ENCODE measurements at places on chromosomes 11 and 22. TPM values are rescaled to one million over a fixed set of nuclear protein-coding genes. Genes with fewer than 3 reads are reported as not detected.

TMPRSS5 gene
- total RNA-seq, result 1.4 TPM

BTG4 gene
- total RNA-seq, result not detected

ARHGAP8 gene
- 29.4 TPM for total RNA-seq

DNA sequence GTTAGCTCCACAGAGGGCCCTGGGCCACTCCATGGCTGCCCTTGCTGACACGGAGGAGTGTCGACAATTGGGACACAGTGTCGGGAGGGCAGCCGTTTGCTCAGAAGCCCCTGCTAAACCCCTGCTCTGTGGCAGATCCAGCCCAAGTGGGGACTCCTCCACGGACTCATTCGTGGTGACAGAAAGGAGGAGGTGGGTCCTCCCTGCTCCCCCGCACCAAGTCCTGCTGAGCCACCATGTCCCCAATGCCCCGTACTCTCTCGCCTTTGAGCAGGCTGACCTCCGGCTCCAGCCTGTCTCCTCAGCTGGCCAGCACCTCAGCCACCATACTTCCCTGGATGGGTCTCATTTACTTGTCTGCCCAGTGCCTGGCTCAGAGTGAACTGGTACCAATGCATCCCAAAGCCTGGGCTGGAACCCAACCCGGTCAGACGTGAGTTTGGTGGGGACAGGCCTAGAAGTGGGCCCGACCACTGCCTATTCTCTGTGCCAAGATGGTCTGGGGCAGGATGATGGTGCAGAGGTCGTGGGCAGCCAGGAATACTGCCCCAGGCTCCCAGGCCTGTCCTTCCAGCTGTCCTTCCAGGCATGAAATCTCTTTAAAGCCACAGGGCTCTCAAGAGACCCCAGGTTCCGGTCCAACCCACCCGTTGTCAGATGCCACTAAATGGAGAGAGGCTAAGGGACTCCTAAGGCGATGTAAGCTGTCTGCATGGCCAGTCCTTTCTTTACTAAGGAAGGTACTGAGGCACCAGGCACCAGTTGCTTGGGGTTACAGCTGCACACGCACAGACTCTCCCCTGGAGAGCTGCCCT lies 4.3 kb downstream of the CBX6 start:
- H3K4me3 ChIP-seq, result no peak overlapping the region
- H3K4me1 ChIP-seq, result peaks cover 10% of the 10 kb centered on the region
- peaks cover 8% of the 10 kb centered on the region for H3K36me3 ChIP-seq
- no peak overlapping the region for H3K27ac ChIP-seq

DNA sequence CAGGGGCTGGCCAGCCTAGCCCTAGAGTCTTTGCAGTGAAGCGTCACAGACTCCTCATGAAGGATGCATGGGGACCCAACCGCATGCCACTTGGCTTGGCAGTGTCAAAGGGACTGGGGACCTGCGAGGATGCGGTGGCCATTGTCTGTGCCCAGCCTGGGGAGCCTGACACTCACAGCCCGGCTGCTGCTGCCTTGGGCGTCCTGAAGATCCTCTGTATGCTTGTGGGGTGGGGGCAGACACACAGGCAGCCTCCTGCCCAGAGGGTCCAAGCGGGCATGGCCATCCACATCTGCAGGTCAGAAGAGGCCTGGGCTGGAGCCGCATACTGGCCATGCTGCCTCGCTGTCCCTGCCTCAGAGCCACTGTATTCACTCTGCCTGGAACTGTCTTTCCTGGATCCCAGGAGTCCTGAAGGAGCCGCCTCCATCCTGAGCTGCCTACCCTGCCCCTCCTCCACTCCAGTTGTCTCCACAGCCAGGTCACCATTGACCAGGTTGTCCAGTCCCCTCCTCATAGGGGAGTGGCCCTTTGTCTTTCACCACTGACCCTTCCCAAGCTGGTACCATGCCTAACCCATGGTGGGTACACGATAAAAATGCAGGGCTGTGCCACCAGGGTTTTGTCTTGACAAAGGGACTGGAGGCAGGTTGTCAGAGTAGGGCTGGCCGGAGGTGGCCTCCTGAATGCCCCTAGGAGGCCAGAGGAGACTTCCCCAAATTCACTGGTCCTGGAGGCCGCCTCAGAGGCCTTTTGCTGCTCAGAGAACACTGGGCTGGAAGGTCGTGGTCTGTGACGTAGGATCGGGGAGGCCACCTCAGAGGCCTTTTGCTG lies 107.0 kb downstream of the KCNQ1OT1 start:
- H3K27ac ChIP-seq, result no peak overlapping the region
- no peak for DNase-seq
- no peaks in the 10 kb centered on the region for H3K4me1 ChIP-seq
- H3K27me3 ChIP-seq, result no peaks in the 10 kb centered on the region
- no peaks in the 10 kb centered on the region for H3K36me3 ChIP-seq

DNA sequence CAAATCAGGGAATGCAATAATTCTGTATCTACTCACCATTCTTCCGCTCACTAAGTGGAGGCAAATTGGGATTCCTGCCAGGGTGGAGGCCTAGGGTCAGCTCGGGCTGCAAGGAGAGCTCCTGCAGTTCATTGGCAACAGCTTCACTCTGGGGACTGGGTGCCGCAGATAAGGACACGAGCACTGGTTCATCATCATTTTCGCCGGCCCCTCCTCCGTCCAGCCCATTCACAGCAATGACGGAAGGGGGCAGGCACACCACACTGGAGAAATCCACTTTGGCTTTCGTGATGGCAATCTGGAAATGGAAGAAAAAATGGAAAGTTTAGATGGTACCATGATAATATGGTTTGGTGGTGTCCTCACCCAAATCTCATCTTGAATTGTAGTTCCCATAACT lies 84.4 kb downstream of the MRTFA start:
- no peak overlapping the region for H3K4me3 ChIP-seq
- H3K4me1 ChIP-seq, result no peaks in the 10 kb centered on the region
- no peak for DNase-seq
- H3K36me3 ChIP-seq, result no peaks in the 10 kb centered on the region
- no peaks in the 10 kb centered on the region for H3K27me3 ChIP-seq

GRCh38 chr11:69533296-69534165 lies 52.1 kb downstream of the LINC01488 start:
- H3K4me3 ChIP-seq, result no peak overlapping the region
- no peaks in the 10 kb centered on the region for H3K36me3 ChIP-seq
- no peak for DNase-seq
- H3K27me3 ChIP-seq, result no peaks in the 10 kb centered on the region
- no peak overlapping the region for H3K27ac ChIP-seq

GRCh38 chr11:15772981-15773380 lies 583.4 kb downstream of the SOX6 start:
- no peaks in the 10 kb centered on the region for H3K27me3 ChIP-seq
- H3K4me3 ChIP-seq, result no peak overlapping the region
- H3K27ac ChIP-seq, result no peak overlapping the region
- H3K36me3 ChIP-seq, result no peaks in the 10 kb centered on the region
- H3K4me1 ChIP-seq, result no peaks in the 10 kb centered on the region

- H3K27me3 ChIP-seq, result no peaks in the 10 kb centered on the region
- H3K4me3 ChIP-seq, result no peak overlapping the region
- DNase-seq, result no peak
- 0 out of 2 replicates have a peak, but pooled peaks cover 8% of the 10 kb centered on the region for H3K36me3 ChIP-seq
Observed at GRCh38 chr22:45783021-45783420, 111.4 kb downstream of the ATXN10 start.

DNA sequence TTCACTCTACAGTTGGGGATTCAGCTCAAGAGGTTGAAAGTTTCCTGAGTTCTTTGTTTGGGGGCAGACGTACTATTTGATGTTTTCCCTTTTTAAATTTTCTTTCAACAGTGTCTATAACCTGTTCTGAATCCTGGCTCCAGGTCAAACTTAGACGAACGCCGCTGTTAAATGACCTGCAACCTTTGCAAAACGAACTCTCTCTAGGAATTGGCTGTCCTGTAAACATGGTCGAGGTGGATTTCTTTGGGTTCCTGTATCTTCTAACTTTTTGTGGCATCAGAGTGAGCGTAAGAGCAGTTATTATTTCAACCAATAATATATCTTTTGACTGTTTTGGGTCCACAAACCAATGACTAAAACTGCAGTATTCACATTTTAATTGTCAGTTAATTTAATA lies 1.6 kb downstream of the OOSP4A start:
- no peaks in the 10 kb centered on the region for H3K4me1 ChIP-seq
- H3K27ac ChIP-seq, result no peak overlapping the region
- no peak for DNase-seq

- no peak for DNase-seq
- peaks cover 5% of the 10 kb centered on the region for H3K4me1 ChIP-seq
- no peaks in the 10 kb centered on the region for H3K36me3 ChIP-seq
- no peaks in the 10 kb centered on the region for H3K27me3 ChIP-seq
- H3K4me3 ChIP-seq, result no peak overlapping the region
Observed at GRCh38 chr22:30712094-30712493, 17.4 kb downstream of the OSBP2 start.

DNA sequence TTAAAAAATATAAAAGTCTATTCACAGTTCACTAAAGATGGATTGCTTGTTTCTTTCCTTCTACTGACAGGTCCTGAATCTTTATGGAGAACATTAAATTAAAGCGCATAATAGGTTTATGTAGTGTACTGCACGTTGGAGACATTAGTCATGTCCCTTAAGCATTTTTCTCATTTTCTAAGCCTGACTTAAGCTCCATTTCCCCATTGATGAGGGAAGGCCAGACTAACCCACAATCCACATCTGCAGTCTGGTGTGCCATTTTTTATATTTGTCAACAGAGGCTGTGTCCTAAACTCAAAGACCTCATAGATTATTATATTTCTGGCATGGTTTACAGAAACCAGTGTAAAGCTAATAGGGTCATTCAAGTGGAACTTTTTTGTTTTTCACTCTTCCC lies 39.9 kb downstream of the CADM1 start:
- no peaks in the 10 kb centered on the region for H3K36me3 ChIP-seq
- DNase-seq, result no peak
- H3K4me1 ChIP-seq, result no peaks in the 10 kb centered on the region

DNA sequence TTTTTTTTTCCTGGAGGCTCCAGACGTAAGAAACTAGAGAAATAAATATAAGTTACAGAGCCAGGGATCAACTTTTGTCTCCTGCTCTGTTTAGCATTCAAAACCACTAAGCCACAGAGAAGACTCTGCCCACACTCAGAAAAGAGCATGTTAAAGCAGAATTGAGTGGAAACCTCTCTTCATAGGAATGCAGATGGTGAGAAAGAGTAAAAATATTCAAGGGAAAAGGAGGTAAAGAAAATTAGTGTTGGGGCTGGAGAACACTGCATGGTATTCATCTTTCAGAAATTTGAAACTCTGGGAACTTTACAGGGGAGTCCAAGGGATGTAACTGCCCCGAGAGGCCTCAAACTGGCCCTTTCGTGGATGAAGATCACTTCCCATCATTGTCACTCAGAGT lies 65.1 kb downstream of the CLMP start:
- peaks cover 5% of the 10 kb centered on the region for H3K36me3 ChIP-seq
- H3K4me3 ChIP-seq, result no peak overlapping the region
- no peaks in the 10 kb centered on the region for H3K4me1 ChIP-seq
- H3K27ac ChIP-seq, result no peak overlapping the region
- H3K27me3 ChIP-seq, result no peaks in the 10 kb centered on the region
- DNase-seq, result no peak

DNA sequence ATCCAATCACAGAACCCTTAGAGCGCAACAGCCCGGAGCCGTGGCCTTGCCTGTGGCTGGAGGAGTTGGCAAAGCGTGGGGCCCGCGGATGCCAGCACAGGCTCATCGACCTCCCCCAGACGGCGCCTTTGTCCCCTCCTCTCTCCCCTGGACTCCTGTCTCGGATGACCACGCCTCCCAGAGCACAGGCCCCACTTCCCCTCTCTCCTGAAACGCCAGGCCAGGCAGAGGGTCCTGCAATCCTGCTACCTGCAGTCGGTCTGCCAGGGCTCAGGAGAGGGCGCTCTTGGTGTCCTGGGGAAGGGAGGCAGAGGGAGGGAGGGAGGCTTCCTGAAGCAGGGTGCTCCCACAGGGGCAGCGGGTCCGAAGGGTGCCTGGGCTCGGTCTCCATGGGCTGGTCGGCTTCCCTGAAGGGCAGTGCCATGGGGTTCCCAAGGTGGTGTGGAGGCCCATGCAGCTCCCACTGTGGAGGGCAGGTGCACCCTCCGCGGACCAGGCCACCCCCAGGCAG lies 16.6 kb upstream of the TTLL12 start:
- H3K27ac ChIP-seq, result no peak overlapping the region
- no peak overlapping the region for H3K4me3 ChIP-seq
- no peak for DNase-seq
- H3K36me3 ChIP-seq, result no peaks in the 10 kb centered on the region
- peaks cover 11% of the 10 kb centered on the region for H3K4me1 ChIP-seq
- no peaks in the 10 kb centered on the region for H3K27me3 ChIP-seq

DNA sequence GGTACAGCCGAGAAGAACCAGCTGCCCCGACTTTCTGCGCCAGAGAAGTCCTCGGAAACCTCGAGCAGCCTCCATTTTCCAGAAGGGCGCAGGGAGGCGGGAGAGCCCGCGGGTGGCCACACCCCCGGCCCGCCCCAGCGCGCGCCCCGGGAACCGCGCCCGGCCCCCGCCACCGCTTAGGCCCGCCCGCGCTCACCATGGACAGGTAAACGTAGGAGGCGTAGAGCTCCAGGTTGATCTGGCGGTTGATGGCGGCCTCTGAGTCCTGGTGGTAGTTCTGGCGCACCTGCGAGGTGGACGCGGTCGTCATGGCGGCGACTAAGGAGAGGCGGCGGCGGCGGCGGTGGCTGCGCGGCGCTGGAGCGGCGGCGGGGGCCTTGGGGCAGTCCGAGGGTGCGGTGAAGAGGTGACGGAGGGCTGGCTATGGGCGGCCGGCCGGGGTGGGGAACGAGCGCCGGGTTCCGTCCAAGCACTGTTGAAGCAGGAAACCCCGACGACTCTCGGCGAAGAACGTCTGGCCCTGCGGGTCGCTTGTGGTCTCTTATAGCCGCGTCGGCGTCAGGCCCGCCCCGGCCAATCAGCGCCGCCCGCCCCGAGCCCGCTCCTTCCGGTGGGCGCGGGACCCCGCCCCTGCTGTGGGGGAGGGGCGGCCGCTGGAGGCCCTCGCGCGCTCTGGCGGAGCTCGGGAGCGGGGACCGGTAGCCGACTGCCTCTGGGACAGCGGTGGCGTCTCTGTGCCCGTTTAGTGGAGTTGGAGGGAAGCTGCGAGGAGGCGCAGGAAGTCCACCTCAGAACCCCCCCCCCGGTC lies at the start of gene FTH1:
TSS of gene FTH1 (minus strand) at position 519 of the 808 bp plus-strand sequence. CDS start at position 310, 209 bp downstream.
- peak within 1 kb of the TSS; percentile 95 for H3K4me3 ChIP-seq
- H3K27me3 ChIP-seq, result no peaks in the 10 kb centered on the region
- H3K36me3 ChIP-seq, result peaks cover 32% of the 10 kb centered on the region
- H3K27ac ChIP-seq, result peak within 1 kb of the TSS; percentile 88
- peak; percentile 96 for DNase-seq

Measured in PC-3 (cell line).